ENCODE measurements at places on chromosomes 2 and 18.

- no peak for DNase-seq
Observed at GRCh38 chr2:217731805-217732204, 271.0 kb downstream of the TNS1 start.

DNA sequence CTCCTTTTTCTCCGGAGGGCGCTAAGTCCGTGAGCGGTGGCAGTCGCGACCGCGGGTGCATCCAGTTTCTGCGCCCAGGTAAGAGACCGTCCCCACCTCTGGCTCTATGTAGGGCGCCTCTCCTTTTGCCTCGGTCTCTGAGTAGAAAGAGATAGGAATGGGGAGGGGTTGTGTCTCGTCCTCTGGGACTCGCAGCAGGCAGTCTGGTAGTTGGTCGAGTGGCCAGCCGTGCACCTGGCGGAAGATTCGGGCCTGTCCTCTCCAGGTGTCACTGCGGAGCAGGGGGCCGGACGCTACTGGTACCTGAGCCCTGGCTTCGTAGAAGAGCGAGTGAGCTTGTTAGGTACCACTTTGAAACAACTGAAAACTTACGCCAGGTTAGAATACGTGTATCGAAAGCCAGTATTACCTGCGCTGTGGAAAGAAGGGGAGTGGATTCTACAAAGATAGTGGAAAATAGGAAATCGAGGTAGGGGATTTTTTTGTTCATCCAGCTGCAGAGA lies 403 bp downstream of the MAP2 start:
- no peak for DNase-seq

DNA sequence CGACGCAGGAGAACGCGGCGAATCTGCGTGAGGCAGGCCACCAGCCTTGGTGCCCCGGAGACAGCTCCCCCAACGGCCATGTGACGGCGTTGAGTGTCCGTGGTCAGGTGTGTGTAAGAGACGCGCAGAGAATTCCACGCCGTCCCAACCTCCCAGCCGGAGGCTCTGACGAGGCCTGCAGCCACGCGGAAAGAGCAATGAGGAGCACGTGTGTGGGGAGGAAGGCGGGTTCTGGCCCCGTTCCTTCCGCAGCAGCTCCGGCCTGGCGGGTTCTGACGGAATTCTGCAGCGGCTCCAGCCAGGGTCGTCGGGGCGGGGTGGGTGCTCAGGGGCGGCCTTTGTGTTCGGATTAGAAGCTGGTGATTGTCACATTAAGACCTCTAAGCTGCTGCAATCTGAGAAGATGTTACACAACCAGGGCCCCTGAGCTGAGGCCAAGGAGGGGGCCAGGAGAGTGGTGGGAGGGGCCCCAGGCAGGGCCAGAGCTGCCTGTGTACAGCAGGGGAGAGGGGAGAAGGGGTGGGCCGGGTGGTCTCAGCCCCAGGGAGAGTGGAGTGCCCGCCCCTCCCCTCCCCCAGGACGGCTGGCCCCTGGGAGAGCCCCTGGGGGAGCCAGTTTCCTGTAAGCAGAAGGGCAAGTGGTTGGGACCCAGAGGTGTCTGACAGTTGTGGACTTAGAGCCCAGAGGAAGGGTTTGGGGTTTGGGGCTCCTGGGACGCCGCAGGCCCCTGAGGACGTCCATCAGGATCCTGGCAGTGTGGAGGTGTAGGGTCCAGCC lies 5.1 kb upstream of the GAL3ST2 start:
- DNase-seq, result no peak

DNA sequence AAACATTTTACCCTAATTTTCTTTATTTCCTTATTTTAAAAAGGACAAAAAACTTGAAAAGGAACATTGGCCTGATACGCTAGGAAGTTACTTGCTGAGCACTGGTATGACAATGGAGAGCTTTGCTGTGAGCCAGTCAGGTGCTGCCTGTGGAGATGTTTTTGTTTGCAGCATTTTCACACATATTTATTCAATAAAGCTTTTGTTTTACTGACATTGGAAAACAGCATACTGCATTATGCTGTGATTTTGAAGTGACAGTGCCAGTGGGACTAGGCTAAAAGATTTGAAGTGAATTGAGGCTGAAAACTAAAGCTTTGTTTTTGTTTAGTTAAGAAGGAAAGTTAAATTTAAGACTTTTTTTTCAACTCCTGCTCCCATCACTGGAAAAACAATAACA lies 470.7 kb upstream of the ZEB2 start:
- no peak for DNase-seq

DNA sequence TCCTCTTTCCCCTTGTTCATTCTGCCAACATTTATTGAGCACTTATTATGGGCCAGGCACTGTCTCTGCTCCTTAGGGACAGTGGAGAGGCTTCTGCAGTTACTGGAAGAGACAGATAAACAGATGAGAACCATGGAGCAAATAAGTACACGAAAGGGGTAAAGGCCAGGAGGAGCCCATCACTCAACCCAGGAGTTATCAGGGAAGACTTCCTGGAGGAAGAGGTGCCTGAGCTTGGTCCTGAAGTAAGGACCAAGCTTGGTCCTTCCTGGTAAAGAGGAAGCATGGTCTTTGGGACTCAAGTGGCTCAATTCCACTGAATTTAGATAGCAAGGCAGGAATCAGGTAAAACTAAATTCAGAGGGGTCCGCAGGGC lies 1.7 kb downstream of the ACTG2 start:
- no peak for DNase-seq

- DNase-seq, result no peak
Observed at GRCh38 chr2:232892843-232893242, 22.8 kb downstream of the SNORC start.

GRCh38 chr2:30336084-30336483 lies 104.8 kb downstream of the LBH start:
- DNase-seq, result no peak

DNA sequence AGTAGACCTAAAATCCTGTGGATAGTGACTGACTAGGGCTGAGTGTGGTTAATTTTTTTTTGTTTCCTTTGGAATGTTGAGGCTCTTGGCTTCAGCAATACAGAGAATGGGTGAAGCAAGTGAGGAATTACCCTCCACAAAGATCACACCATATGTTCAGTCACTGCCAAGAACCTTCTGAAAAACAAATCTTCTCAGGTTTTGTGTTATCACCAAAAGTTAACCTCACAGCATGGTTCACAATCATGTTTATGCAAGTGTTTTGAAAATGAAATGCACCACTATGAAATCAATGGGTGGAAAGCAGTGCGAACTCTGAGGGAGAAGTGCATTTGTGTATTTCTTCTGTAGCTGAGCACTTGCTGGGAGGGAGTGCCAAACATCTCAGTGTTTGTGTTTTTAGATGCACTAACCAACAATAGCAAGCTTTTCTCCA lies 44.4 kb downstream of the SPATS2L start:
- DNase-seq, result no peak

DNA sequence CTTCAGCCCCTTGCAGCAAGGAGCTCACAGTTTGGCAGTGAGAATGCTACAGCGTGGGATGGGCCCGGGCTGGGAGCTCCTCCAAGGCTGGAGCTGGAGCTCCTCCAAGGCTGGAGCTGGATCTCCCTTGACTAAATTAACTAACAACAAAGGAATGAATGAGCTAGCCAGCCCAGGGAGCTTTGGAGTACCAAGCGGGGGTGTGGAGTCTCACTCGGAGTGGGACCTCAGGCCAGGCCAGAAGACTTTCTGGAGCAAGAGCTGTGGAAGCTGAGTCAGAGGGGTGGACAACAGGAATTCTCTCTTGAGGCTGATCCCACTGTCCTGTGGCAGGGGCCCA lies 244.7 kb upstream of the HS6ST1 start:
- no peak for DNase-seq

- peak; percentile 39 for DNase-seq
Observed at GRCh38 chr2:157627594-157628476, 829 bp downstream of the ACVR1C start.

Data from stimulated activated naive CD4-positive, alpha-beta T cell treated with Interleukin-2 at 50 U/mL for 16 hours (primary cell).